Keratinocyte (primary cell): ENCODE measurements at places on chromosomes 7 and 10.

- no peaks in the 10 kb centered on the region for H3K4me1 ChIP-seq
- no peak for DNase-seq
- H3K27ac ChIP-seq, result no peak overlapping the region
- H3K36me3 ChIP-seq, result no peaks in the 10 kb centered on the region
- no peak overlapping the region for H3K4me3 ChIP-seq
- H3K27me3 ChIP-seq, result no peaks in the 10 kb centered on the region
Measured at GRCh38 chr10:123355748-123356481, 201.7 kb downstream of the BUB3 start.

GRCh38 chr10:28623483-28623882, 53.8 kb upstream of the BAMBI start:
- H3K36me3 ChIP-seq, result peaks cover 7% of the 10 kb centered on the region
- no peak overlapping the region for H3K27ac ChIP-seq
- no peaks in the 10 kb centered on the region for H3K27me3 ChIP-seq
- peaks cover 4% of the 10 kb centered on the region for H3K4me1 ChIP-seq

DNA sequence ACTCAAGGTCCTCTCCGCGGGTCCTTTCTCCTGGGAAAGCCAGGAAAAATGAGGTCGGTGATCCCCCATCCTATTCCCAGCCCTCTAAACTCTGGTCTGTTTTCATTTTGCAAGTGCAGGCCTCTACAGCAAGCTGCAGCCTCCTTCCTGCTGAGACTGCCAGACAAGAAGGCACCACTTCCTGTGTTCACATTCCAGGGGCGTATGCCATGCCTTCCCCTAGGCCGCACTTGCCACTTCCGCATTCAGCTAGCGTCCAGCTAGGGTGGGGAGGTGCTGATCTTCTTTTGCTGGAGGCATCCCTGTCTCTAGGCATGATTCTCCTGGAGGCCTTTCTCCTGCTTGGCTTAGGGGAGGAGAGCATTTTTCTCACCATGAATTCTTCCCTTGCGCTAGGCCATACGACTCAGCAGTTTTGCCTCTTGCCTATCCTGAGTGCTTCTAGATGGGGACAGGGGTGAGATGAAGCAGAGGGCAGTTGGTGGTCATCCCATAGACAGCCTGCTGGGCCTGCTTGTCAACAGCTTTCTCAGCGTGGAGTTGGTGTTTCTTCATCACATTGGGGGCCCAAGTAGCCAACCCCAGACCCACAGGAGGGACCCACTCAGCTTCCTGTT, 328.9 kb downstream of the RPS24 start:
- H3K4me1 ChIP-seq, result no peaks in the 10 kb centered on the region
- no peak overlapping the region for H3K27ac ChIP-seq
- H3K27me3 ChIP-seq, result peaks cover 16% of the 10 kb centered on the region

- no peak for DNase-seq
- H3K27me3 ChIP-seq, result no peaks in the 10 kb centered on the region
- H3K36me3 ChIP-seq, result no peaks in the 10 kb centered on the region
- no peak within 1 kb of the TSS for H3K4me3 ChIP-seq
- no peak within 1 kb of the TSS for H3K27ac ChIP-seq
- no peaks in the 10 kb centered on the region for H3K4me1 ChIP-seq
Measured at GRCh38 chr10:17808971-17809841, at the start of gene MRC1. TSS of gene MRC1 (plus strand) at chr10:17809348. CDS start at chr10:17809466, 118 bp downstream.
